Amygdala (tissue), 56 donors: ENCODE measurements at places on chromosomes 11 and 22.

GRCh38 chr11:72974487-72975205, 160.4 kb downstream of the ATG16L2 start:
- no peak for DNase-seq

- no peak for DNase-seq
These were observed 143.4 kb downstream of the MAML2 start for GRCh38 chr11:96199563-96200025.

- DNase-seq, result no peak
These were observed 253.1 kb downstream of the CADM1 start for GRCh38 chr11:115251126-115251525.

- DNase-seq, result no peak
These were observed 7.1 kb downstream of the MYEOV start for GRCh38 chr11:69301081-69301454.

GRCh38 chr11:125933030-125933813, 12.6 kb upstream of the VSIG10L2 start:
- DNase-seq, result no peak

DNA sequence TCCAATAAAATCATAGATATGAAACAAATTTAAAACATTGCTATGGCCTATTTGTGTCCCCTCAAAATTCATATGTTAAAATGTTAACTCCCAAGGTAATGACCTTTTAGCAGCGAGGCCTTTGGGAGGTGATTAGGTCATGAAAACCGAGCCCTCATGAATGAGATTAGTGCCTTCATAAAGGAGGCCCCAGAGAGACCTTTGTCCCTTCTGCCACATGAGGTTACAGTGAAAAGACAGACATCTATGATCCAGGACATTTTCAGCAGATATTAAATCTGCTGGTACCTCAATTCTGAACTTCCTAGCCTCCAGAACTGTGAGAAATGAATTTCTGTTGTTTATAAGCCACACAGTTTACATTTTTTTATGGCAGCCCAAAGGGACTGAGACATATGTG, 171.7 kb downstream of the MPPED1 start:
- no peak for DNase-seq

- no peak for DNase-seq
These were observed 406.7 kb downstream of the TBC1D22A start for GRCh38 chr22:47168900-47169800.

DNA sequence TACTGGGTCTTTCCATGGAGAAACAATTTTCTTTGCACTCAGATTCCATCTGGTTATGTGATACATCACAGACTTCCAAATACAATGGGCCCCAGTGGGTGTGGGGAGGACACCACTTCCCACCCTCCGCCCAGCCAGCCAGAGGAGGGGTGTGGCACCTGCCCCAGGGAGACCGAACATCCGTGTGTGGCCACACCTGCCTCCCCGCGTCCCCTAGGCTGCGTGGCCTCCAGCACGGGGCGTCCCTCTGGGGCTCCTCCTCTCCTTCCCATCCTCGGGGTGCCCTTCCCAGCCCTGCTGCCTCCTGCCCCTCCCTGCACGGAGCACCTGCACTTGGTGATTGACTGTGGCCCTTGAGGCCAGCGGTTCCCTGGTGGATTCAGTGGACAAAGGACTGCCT, 49.1 kb downstream of the CERK start:
- DNase-seq, result no peak
